Stimulated activated CD8-positive, alpha-beta memory T cell treated with anti-CD3 and anti-CD28 coated beads, Interleukin-15, amount 100 ng/mL, for 24 hours (primary cell): ENCODE measurements at places on chromosomes 11 and 22.
A peak's percentile ranks its signal among the peaks of the same experiment; 100 is the strongest.

DNA sequence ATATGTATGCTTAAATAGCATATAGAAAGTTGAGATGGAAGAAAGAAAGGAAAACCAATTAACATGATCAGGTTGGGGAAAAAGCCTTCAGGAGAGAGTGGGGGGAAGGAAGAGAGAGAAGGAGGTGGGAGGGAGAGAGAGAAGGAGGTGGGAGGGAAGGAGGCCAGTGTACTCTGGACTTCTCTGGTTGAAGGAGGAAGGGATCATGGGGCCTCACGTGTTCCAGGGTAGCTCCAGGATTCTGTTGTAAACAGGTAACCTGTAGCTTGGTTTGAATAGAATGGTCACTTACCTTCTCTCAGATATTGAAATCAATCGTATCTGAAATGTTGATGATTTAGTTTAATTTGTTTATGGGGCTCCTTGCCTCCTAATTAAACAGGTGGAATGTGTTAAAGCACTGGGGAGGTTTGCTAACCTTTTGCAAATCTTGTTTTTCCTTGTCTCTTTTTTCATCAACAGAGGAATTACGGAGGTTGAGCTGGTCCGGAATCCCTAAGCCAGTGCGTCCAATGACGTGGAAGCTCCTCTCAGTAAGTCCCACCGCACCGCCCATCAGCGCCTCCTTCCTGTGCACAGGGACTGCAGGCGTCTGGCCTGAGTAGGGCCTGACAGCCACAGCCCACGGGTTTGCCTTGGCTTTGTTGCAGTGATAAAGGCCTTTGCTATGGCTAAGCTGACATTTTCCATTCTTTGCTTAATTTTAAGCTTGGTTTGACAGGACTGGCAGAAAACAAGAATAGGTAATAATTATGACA, 115.9 kb downstream of the TBC1D22A start:
- no peak for DNase-seq

GRCh38 chr11:15707194-15707593, 592.5 kb downstream of the INSC start:
- DNase-seq: no peak

DNA sequence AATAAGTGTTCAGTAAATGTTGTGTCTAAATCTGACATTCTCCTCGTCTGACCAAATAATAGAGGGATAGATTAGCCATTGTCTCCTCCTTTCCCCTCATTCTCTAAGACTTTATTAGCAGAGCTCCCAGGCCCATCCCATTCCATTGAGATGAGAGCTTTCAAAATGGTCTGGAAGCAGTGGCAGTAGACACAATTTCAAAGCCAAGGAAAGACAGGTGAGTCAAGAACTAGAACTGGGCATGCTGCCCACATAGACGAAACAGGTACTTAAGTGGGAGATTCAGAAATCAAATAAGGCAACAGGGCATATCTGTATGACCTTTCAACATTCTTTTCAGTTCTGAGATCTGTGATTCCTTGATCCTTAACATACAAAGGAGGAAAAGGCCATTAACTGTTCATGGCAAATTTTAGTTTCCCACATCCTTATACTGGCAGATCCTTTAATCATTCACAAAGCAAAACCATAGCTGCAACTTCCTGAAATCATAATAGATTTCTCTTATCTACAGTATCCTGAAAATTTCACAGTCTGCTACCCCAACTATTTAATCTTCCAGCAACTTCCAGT, 96.6 kb upstream of the KCNA4 start:
- DNase-seq: no peak

DNA sequence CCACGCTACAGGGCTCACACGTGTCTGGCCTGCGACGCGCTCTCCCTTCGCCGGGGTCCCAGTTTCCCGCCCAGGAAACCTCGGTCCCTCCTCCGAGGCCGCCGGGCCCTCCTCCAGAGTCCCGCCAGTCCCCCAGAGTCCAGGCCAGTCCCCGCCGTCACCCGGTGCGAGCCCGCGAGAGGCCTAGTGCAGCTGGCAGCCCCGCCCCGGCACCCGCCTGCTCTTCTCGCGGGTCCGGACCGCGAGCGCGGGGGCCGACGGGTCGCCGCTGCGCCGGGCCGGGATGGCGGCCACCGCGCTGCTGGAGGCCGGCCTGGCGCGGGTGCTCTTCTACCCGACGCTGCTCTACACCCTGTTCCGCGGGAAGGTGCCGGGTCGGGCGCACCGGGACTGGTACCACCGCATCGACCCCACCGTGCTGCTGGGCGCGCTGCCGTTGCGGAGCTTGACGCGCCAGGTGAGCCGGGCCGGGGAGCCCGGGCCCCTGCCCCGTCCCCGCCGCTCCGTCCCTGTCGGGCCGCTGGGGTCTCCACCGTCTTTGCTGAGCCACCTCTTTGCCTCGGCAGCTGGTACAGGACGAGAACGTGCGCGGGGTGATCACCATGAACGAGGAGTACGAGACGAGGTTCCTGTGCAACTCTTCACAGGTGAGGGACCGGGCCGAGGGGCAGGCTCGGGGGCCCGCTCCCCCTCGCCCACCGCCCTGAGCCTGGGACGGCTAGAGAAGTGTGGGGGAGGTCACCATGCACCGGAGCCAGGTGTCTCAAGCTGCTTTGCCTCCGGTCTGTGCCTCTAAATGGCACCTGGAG, at the start of gene PTPMT1:
PTPMT1 (plus strand) TSS at position 260 of the 809 bp plus-strand sequence; CDS start at position 284, 24 bp downstream.
- peak; percentile 40 for DNase-seq

DNA sequence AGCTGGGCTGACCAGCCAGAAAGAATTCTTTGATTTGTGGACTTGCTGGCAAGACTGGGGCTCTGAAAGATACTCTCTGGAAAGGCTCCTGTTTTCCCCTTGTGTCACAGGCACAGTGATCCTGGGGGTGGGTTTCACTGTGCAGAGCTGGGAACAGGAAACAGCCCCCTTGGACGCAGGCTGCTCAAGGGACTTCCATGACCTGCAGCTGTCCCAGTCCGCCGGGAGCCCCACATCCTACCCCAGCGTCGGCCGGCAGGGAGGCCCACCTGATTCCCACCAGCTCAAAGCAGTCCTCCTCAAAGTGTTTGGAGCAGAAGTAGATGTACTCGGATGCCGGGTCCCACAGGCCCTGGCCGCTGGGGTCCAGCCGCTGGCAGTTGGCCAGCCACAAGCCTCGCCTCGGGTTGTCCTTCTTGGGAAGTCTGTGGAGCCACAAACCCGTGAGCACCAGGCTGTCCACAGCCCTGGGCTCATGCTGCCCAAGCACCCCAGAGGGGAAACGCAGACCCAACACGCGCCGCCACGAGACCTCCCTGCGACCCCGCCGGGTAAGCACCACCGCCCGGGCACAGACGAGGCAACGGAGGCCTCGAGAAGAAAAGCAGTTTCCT, 824 bp downstream of the THAP7 start:
- DNase-seq: no peak

DNA sequence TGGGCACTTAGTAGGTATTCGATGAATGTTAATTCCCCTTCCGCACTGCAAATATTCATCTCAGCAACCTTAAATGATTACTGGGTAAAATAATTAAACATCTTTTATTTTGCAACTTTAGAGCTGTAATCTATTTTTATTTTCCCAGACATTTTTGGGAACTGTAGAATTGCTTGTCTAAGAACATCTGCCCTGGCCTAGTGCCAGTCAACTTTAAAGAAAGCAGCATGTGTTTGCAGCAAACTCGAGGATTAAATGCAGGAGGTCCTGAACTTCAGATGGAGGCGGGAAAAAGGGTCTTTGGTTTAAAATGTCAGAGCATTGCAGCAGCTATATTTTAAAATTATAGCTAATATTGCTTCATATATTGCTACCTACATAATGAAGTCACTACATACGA, 190.0 kb downstream of the PGR start:
- no peak for DNase-seq

DNA sequence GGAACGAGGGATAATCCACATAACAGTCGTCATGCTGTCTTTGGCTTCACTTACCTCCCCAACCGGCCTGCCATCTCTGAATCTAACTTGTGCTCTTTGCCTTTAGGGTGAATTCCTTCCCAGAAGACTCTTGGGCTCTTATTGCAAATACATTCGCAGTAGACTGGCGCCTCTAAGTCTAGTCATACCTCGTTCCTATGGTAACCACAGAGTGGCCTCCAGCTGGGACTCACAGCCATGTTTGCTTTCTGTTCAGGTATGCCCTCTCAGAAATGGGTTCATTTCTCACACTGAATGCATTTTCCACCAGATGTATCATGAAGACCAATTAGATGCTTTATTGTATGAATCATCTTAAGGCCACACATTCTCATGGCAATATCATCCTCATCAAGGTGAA, 112.7 kb downstream of the FAR1 start:
- no peak for DNase-seq

GRCh38 chr11:44028401-44028800, 19.4 kb upstream of the ACCSL start:
- DNase-seq: no peak
